ENCODE measurements at places on chromosomes 11 and 22. TPM values are rescaled to one million over a fixed set of nuclear protein-coding genes. Genes with fewer than 3 reads are reported as not detected.

- no peak for DNase-seq
These were observed 19.0 kb downstream of the CD5 start for GRCh38 chr11:61121192-61121831.

DNA sequence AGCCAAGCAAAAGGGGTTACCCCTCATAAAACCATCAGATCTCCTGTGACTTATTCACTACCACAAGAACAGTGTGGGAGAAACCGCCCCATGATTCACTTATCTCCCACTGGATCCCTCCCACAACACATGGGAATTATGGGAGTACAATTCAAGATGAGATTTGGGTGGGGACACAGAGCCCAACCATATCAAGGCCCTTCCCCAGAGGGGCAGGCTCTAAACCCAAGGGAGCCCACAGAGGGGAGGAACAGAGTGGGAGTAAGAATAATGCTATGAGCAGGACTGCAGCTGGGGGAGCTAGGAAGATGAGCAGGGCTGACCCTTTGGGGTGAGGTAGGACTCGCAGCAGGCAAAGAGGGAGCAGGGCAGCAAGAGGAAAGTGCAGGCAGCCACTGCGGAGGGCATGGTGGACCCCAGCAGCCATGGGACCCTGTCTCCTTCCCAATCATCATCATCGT, 59.3 kb downstream of the CD82 start:
- no peak for DNase-seq

Gene LDHAL6A
- not detected for total RNA-seq

- DNase-seq: peak; percentile 23
These were observed 7.3 kb downstream of the SERGEF start for GRCh38 chr11:18005376-18006129.

- DNase-seq: no peak
These were observed 252.7 kb downstream of the TMEM135 start for GRCh38 chr11:87290304-87290922.

- DNase-seq: no peak
These were observed 1.8 kb upstream of the MUC2 start for GRCh38 chr11:1072821-1073231.

Gene GALNT18
- 7.0 TPM for total RNA-seq

DNA sequence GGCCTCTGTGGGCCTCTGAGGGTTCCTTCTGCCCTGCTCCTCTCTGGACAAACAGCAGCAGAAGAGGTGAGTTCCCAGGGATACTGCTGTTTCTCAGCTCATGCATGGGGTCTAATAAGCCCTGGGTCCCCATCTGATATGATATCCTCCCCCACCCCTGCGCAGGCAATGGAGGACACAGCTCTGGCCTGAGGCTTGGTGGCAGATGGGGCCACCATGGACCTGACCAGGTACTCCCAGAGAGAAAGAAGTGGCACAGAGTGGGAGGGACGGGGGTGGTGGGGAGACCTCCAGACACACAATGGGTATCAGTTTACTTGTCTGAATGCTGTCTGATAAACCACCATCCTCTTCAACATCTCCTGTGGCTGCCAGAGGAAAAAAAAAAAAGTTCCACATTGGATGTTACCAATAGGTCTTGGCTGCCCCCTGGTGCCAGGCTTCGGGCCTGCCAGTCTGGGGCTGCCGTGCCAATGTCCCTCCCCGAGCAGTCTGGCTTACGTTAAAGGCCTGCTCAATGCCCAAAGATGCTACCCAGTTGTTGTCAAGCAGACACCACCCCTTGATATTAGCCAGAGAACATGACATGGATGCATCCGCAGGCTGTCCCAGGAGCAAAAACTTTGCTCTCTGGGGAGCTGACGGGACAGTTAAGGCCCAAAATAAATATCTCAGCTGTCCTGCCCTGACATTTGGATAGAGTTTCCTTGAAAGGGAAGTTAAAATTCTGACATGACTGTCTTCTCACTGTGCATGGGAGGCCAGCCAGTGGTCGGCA, 27.9 kb upstream of the ABCC8 start:
- no peak for DNase-seq
